ENCODE measurements at places on chromosomes 1 and 21.

- DNase-seq = no peak
Measured at GRCh38 chr1:12123172-12123571, 43.6 kb upstream of the TNFRSF1B start.

GRCh38 chr1:58249737-58250586, 296.6 kb downstream of the OMA1 start:
- DNase-seq = no peak

DNA sequence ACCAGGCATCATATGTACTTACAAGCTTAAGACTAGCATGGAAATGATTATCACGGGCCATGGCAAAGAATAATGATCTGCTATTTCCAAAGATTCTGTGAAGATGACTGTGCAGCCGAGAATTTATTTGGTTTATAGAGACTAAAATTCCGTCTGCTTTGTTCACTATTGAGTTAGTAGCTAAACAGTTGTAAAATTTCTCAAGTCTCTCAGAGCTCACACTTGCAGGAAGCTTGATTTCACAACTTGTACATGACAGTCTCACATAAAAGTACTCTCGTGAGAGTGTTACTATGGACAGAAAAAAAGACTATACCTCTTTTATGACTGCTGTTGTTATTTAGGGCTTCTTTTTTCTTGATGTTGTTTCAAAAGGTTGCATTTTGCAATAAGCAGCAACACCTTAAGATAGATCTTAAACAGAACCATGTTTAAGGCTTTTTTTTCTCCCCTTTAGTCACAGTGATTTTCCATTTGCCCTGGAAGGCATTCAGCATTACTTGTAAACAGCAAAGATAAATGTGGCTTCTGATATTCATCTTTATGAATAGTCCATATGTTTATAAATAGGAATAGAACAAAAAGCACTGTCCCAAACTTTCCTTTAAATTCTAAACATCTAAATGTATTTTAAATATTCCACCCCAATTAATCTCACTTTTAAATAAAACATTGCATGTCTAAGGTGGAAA, 24.8 kb downstream of the ST6GALNAC5 start:
- no peak for DNase-seq

- DNase-seq = no peak
Measured at GRCh38 chr1:163414778-163415177, 93.0 kb downstream of the NUF2 start.

DNA sequence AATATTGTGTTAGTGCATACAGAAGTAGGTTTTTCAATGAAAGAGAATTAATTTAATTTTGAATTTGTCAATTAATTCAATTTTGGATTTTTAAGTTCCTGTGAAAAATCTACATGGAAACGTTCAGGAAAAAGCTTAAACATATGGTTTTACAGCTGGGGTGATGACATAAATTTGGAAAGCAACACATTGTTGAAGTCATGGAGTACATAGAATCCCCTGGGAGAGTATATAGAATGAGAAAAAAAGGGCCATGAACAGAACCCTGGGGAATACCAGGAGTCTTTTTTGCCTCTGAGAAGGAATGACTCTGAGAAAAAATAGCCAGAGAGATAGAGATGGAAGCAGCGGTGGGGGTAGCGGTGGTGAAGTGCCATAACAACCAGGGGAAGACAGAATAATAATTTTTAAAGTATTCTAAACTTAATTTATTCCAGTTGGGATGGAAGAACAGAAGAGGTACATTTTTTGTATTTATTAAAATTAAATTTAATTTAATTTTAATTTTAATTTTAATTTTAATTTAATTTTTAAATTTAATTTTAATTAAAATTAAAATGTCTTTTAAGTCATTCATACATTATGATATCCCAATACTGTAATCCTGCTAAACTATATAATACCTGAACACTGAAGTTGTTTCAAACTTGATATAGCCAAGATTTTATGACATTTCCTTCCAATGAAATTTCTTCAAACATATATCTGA, 48.9 kb downstream of the NME7 start:
- no peak for DNase-seq

- no peak for DNase-seq
Measured at GRCh38 chr1:218426343-218426657, 81.2 kb downstream of the TGFB2 start.

DNA sequence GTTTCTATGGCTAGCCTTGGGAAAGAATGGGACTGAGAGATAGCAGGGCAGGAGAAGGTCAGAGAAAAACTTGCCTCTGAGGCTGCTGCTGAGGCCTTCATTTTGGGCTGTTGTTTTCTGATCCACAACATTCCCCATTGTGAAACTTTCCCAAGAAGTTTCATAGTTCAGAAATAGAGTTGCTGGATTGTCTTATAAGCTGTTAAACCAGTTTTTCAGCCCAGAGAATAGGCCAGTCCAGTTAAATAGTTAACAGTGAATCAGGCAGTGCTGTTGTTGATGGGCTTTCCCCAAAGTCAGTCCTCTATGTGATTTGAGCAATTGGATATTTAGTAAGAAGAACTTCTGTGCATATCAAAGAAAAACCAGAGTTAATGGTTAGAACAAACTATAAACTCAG, 77.0 kb downstream of the C21orf91 start:
- no peak for DNase-seq

- DNase-seq = no peak
Measured at GRCh38 chr1:91572044-91572443, 71.4 kb downstream of the CDC7 start.

DNA sequence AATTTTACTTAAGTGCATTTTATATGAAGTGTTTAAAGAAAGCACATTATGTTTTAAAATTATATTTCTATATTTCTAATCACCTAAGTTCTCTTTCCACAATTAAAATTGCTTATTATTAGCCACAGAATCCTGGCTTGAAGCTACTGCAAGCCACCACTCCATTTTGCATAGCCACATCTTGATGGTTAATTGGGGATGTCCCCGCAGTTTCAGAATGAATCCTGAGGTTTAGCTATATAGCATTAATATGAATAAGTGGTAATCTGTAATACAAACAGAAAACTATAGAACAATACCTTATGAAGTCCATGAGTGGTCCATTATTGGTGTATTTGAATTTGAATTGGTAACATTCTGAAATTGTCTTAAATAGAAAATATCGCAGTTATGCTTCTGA, 11.6 kb upstream of the GOLPH3L start:
- DNase-seq = no peak

- DNase-seq = no peak
Measured at GRCh38 chr1:1290238-1290731, 10.0 kb downstream of the SCNN1D start.

DNA sequence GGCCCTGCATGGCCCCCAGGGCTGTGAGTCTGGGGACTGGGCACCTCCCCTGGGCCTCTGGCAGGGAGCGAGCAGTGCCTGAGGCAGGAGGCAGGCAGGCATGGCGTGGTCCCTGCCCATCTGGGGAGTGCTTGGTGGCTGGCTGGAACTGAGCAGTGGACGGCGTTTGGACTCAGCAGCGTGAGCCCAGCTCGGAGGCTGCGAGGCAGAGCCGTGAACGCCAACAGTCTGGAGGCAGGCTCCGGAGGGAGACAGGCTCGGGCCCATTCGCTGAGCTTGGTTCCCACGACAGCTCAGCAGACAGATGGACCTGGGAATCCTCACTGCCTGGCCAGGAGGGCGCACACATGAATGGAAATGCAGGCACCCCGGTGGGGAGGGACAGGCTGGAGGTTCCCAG, 160.7 kb upstream of the POU3F1 start:
- no peak for DNase-seq

DNA sequence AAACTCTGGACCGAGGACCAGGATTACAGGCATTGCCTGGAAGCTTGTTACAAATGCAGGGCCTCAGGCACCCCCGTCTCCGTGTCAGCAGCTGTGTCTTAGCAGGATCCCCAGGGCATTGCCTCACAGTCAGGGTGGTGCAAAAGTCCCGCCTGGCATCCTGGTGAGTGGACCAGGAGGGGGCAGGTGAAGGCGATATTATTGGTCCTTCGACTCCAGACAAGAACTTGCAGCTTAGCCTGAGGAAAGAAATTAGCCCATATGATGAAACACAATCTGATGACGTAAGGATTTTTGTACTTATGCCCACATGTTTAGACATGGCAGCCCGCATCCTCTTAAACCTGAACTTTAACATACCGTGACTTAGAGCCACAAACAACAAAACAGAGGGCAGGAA, 40.8 kb downstream of the RSPH1 start:
- no peak for DNase-seq

GRCh38 chr1:201905234-201905890, 16.7 kb downstream of the SHISA4 start:
- DNase-seq = no peak

DNA sequence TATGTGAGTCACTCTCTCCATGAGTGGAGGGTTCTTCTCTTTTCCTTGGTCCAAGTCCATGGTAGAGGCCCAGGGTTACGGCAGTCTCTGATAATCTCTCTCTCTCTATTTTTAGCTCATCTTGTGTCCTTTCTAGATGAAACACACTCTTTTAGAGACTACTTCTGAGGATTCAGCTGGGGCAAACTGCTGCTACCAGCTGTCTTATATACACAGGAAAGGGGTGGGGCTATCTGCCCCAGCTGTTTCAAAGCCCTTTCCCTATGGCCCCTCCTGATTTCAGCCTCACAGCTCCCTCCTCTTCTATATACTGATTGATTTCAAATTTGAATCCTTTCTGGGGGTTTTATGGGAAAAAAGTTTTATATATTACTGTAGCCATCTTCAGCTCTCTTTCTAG, 324.8 kb downstream of the RWDD3 start:
- DNase-seq = no peak

GRCh38 chr1:244515680-244516079, 54.6 kb downstream of the CATSPERE start:
- DNase-seq = no peak

DNA sequence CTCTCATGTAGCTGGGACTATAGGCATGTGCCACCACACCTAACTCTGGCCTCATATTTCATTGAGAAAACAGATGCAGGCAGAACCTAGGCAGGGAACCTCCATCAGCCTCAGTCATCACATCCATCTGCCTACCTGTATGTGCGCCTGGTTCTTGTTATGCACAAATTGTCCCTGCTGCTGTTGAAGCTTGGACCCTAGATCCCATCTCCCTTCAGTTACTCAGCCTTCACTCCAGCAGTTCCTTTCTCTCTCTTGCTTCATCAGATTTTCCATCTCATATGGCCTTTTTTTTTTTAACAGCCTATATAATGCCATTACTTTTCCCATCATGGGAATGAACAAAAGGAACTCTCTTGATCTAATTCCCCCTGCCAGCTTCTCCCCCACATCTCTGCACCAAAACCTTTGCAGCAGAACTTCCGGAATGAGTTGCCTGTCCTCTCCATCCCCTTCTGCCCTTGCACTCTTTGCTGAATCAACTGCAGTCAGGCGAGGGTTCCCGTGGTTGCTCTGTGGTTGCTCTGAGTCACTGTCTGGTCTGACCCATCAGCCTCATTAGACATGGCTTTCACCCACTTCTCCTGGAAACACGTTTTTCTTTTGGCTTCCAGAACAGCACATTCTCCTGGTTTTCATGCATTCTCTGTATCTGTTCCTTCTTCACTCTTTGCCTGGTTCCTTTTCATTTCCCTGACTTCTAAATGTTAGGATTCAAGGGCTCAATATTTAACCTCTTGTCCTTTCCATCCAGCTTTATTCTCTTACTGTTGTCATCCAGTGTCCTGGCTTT, 41.5 kb downstream of the UBE4B start:
- DNase-seq = no peak

DNA sequence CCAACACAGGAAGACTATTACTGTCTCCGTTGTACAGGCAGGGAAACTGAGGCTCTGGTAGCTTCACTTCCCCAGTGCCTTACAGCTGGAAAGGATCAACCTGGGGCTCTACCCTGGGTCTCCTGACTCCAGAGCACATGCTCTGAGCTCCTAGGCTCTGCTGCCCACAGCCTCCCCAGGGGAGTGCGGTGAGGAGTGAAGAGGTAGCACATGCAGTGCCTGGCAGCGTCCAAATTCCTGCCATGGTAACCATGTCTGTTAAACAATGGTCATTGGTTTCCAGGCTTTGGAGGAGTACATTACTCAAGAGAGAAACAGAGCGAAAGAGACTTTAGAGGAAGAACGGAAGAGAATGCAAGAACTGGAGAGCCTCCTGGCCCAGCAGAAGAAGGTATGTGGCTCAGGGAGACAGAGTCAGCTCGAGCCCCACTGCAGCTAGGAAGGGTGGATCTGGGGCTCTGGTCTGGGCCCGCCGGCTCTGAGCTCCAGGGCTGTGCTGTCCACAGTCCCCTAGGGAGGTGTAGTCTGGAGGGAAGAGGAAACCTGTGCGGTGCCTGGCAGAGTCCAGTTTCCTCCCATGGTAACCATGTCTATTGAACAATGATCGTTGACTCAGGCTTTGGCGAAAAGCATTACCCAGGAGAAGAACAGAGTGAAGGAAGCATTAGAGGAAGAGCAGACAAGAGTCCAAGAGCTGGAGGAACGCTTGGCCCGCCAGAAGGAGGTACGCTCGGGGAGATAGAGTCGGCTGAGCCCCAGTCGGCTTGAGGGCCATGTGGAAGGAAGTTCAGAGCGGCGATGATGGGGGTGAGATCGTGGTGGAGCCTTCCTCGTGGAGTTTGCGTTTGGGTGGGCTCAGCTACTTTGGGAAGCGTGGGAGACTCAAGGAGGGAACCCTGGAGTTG, 64.6 kb upstream of the EFHD2 start:
- DNase-seq = no peak

GRCh38 chr1:98849969-98850636, 154.6 kb downstream of the PLPPR5 start:
- no peak for DNase-seq

DNA sequence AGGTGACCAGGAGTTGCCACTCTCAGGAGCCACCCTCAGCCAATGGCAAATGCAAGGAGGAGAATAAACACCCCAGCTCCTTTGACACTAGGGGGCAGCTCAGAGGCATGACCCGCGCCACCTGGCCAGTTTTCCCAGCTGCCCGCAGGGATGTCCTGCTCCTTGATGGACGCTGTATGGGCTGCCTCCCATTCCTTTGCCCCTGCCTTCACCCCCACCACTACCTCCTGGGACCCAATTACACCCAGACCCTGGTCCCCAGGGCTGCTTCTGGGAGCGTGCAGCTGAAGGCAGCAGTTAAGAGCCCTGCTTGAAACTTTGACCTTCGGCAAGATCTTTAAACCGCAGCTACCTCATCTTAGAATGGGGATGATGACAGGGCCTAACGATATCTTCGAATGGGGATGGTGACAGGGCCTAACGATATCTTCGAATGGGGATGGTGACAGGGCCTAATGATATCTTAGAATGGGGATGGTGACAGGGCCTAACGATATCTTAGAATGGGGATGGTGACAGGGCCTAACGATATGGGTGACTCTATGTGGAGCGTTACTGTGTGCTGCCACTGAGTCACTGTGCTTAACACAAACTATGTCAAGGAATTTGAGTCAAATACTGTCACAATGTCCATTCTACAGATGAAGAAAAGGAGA, 163.0 kb upstream of the KAZN start:
- DNase-seq = no peak

- DNase-seq = no peak
Measured at GRCh38 chr21:41715649-41716281, 51.1 kb downstream of the RIPK4 start.

DNA sequence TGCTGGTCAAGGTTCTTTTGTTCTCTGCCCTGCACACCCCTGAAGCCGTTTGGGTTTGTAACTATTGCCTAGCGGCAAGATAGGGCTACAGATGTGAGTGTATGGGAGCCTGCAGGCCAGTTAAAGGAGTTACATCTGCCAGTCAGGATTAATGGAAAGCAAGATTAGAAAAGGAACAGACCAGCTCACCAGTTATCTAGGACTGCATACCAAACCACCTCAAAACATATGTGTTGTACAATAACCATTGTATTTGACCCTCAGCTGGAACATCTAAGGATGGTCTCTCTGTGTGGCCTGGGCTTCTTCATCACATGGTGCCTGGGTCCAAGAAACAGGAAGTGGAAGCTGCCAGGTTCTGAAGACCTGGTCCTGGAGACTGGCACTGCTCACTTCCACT, 52.5 kb upstream of the FBXO28 start:
- no peak for DNase-seq

- no peak for DNase-seq
Measured at GRCh38 chr21:42135386-42136052, 64.4 kb downstream of the UMODL1 start.

Measured in SK-N-MC (cell line).